ENCODE measurements at places on chromosomes 4 and X.

DNA sequence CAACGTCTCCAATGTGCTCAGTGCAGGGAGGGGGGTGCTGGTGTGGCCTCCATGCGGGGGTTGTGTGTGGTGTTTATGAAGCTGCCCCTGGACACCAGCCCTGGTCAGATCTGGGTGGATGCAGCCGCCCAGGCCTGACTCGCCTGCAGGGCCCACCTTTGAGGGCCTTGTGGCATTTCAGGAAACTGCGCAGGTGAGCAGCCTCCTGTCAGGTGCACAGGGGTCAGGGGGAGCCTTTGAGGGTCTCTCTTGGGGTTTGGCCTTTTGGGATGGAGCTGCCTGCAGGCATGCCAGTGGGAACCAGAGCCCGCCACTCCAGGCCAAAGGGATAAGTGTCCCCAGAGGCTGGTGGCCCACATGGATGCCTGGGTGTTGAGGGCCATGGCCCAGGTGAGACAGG lies 45.4 kb downstream of the ADRA2C start:
- no peak for DNase-seq

DNA sequence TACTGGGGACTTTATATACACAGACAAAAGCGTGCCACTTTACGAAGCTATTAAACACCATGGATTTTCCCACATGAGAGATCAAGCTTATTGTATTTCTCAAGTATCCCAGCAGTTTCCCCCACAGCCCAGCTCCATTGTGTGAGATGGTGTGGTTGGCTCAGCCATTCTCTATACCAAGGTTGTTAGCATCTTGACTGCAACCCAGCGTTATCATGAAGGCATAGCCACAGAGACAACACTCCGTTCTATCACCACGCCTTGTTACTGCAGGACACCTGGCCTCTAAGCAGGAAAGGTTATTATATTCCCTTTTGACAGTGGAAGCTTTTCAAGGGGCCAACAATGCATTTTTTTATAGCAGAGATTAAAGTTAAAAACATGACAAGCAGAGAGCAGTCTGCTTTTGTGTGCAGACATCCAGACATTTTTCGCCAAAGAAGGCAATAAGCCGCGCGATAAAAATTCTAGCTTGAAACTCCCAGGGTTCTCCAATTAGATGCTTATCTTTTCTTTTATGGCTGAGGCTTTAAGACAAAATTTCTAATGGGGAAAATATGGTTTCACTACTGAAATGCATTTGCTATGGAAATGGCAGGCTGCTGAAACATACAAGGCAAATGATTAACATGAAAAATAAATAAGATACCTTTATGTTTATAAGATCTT lies 206.1 kb downstream of the MID1 start:
- no peak for DNase-seq

GRCh38 chrX:100609591-100609990 lies 24.9 kb downstream of the TNMD start:
- DNase-seq, result no peak

GRCh38 chrX:47629419-47630200 lies at the start of gene CFP:
TSS of gene CFP (minus strand) at chrX:47629930. CDS start at chrX:47629844, 86 bp downstream.
- no peak for DNase-seq

- no peak for DNase-seq
These were observed 97.7 kb downstream of the MANBA start for GRCh38 chr4:102663073-102663472.

GRCh38 chrX:9860826-9861225 lies 74.6 kb downstream of the SHROOM2 start:
- no peak for DNase-seq

GRCh38 chr4:4735870-4736269 lies 123.6 kb upstream of the MSX1 start:
- no peak for DNase-seq

- no peak for DNase-seq
These were observed 95.5 kb downstream of the SOWAHB start for GRCh38 chr4:76802236-76803021.

DNA sequence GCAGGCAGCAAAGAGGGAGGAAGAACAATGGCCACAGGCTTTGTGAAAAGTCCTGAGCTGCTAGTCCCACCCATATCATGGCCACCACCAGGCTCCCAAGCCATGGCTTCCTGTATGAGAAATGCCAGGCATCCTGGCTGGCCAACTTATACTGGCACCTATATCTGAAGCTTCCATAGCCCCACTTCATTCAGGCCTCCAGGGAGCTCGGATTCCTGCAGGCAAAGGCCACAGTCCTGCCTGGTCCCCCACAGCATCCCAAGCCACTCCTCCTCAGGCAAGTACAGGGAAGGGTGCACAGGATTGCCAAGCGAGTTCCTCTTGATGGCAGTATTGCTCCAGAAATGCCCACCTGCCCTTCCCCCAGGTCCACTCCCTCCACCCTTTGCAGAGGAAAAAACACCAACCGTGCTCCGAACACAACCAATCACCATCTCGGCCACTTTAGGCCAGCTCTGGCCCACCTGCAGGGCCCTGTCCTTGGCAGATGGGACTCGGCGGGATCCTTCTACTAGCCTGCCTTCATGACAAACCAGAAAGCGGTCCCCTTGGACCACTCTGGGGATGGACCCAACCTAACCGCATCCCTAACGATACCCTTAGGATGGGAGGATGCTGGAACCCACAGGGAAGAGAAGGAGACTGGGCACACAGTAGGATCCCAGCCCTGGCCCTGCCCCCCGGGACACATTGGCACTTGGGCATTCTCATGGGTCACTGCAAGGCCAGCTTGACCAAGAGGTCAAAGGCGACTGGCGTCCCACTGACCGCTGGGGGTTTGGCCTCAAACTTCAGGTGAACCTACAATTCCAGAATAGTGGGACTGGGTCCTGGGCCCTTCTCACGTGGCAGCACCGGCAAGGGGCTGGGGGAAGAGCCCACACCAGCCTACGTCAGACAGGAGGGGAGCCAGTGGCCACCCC lies 220.4 kb upstream of the AGTR2 start:
- DNase-seq, result no peak

- DNase-seq, result no peak
These were observed 456.4 kb downstream of the DACH2 start for GRCh38 chrX:86604607-86605006.

DNA sequence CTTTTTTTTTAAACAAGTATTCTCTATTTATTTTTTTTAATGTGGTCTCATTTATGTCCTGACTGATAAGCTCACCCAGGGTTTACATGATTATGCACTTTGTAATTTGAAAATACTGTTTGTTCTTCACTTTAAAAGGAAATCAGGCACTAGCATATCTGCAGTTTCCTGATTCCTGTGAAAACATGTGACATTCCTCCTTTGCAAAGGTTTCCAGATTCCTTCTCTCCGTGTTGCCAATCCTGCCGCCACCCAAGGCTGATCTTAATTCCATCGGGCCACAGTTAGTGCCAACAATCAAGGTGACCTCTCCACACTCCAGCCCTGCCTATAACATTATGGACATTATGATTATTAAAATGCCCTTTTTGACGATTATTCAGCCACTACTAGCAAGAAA lies 225.4 kb downstream of the PCDH7 start:
- DNase-seq, result no peak

DNA sequence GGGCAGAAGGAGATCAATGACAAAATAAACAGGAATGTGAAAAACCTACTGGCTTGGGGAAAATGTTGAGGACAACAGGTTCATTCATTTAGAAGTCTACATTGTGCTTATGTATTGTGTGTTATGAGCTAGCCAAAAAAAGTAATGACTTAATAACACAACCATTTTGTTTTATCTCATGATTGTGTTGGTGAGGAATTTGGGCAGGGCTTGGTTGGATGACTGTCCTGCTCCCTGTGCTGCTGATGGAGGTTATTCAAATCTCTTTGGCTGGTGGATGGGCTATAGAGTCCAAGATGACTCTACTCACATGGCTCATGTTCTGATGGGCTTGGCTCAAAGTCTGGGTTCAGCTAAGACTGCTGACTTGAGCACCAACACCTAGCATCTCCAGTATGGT lies 116.3 kb downstream of the HS3ST1 start:
- no peak for DNase-seq

- DNase-seq, result no peak
These were observed 127.4 kb upstream of the RPL34 start for GRCh38 chr4:108492816-108493595.

- DNase-seq, result no peak
These were observed 49.8 kb downstream of the TMEM144 start for GRCh38 chr4:158259955-158260575.

DNA sequence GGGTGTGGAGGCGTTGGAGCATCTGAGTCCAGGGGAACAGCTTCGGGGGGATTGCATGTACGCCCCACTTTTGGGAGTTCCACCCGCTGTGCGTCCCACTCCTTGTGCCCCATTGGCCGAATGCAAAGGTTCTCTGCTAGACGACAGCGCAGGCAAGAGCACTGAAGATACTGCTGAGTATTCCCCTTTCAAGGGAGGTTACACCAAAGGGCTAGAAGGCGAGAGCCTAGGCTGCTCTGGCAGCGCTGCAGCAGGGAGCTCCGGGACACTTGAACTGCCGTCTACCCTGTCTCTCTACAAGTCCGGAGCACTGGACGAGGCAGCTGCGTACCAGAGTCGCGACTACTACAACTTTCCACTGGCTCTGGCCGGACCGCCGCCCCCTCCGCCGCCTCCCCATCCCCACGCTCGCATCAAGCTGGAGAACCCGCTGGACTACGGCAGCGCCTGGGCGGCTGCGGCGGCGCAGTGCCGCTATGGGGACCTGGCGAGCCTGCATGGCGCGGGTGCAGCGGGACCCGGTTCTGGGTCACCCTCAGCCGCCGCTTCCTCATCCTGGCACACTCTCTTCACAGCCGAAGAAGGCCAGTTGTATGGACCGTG lies 2.2 kb downstream of the AR start:
- no peak for DNase-seq

- no peak for DNase-seq
These were observed 15.1 kb upstream of the SYP start for GRCh38 chrX:49214996-49215526.

DNA sequence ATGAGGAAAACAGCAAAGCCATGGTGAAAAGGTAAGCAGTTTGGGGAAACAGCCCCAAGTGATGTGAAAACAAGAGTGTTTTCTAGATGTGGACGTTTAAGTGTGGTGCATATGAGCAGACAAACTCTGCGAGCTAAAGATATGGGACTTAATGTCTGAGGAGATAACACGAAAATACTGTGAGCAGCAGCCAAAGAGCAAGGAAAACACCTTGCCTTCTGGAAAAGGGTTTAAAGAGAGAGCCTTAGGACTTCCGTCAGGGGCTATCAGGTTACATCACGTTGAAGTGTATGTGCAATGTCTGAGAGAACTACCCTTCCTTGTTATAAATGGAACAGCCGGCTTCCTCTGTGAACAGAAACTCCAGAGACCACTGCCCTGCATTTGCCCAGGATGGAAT lies 54.2 kb downstream of the LEF1 start:
- DNase-seq, result no peak

GRCh38 chr4:81905971-81906370 lies 434.3 kb upstream of the RASGEF1B start:
- DNase-seq, result no peak

GRCh38 chr4:80911458-80911857 lies 119.0 kb upstream of the BMP3 start:
- no peak for DNase-seq

GRCh38 chrX:39372115-39372514 lies 570.9 kb downstream of the MID1IP1 start:
- no peak for DNase-seq

- peak; percentile 11 for DNase-seq
These were observed 21.0 kb downstream of the S100G start for GRCh38 chrX:16671005-16671404.

DNA sequence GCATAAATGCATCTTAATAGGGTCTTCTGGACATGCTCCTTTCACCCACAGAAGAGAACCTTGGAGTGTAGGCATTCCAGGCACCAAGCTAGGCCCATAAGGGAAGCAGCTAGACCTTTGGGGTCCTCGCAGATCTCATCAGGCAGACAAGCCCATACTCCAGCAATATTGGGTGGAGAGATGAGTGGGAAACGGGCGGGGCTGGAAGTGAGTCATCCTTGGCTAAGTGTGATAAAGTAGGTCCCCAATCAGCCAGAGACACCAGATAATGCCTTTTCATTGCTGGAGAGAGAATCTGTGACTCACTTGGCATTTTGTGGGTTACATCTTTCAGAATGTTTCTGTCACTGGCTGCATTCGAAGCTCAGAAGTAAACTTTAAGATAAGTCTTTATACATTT lies 133.3 kb upstream of the MBNL3 start:
- DNase-seq, result no peak

- no peak for DNase-seq
These were observed 67.2 kb upstream of the BRWD3 start for GRCh38 chrX:80876877-80877276.

GRCh38 chr4:180486342-180486741 lies 1756.9 kb upstream of the TENM3 start:
- DNase-seq, result no peak

DNA sequence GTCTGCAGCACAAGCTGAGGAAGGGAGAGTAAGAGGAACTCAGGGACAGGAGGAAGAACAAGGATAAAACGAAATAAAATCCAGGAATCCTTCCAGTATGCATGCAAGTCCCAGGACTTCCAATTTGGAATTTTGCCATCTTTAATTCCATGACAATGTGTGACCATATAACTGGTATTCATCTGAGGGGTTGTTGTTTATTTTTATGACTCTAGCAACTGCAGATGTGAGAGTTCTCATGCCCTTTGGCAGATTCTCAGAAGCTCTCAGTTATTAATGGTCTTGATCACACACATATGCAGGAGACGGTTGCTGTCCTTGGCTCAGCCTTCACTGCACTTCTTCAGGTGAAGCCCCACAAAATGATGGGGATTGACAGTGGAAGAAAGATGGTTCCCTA lies 148.2 kb downstream of the SMIM20 start:
- DNase-seq, result no peak

GRCh38 chrX:109920325-109920724 lies 82.6 kb upstream of the TMEM164 start:
- DNase-seq, result peak; percentile 14

DNA sequence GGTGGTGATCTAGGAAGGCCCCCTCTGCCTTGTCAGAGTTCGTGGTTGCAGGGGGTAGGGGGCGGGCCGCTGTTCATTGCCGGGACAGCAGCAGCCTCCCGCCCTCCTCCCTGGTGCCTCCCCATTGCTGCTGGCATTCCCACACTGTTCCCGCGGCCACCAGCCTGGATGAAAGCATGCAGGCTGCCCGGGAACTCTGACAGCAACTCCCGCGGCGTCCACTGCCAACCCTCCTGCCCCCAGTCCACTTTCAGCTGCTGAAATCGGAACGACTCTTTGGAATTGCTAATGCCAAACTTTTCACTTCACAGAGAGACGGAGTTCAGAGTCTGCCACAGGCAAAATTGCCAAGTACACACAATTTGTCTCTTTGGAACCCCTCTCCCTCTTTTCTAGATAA lies 121.9 kb downstream of the BEND2 start:
- DNase-seq, result no peak

- no peak for DNase-seq
These were observed 274.4 kb downstream of the DCTD start for GRCh38 chr4:182642831-182643230.

DNA sequence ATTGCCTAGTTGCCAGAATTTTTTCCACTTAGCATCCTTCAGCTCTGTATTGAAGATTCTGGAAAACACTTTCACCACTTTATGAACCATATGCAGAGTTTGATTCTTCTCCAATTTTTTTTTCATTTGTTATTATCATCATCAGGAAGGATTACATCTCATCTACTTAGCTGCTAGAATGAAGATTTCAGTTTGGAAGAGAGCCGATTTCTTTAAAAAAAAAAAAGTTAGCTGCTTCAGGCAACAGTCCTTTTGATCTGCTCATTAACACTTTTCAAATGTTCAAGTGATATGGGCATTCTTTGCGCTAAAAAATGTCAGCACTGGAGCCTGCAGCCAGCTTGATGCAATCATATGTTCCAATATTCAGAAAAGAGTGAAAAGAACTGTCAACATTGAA lies 76.2 kb downstream of the ANTXR2 start:
- no peak for DNase-seq

Data from D721Med (cell line).